Glomerular endothelial cell (primary cell): ENCODE measurements at places on chromosomes 1 and 21.

DNA sequence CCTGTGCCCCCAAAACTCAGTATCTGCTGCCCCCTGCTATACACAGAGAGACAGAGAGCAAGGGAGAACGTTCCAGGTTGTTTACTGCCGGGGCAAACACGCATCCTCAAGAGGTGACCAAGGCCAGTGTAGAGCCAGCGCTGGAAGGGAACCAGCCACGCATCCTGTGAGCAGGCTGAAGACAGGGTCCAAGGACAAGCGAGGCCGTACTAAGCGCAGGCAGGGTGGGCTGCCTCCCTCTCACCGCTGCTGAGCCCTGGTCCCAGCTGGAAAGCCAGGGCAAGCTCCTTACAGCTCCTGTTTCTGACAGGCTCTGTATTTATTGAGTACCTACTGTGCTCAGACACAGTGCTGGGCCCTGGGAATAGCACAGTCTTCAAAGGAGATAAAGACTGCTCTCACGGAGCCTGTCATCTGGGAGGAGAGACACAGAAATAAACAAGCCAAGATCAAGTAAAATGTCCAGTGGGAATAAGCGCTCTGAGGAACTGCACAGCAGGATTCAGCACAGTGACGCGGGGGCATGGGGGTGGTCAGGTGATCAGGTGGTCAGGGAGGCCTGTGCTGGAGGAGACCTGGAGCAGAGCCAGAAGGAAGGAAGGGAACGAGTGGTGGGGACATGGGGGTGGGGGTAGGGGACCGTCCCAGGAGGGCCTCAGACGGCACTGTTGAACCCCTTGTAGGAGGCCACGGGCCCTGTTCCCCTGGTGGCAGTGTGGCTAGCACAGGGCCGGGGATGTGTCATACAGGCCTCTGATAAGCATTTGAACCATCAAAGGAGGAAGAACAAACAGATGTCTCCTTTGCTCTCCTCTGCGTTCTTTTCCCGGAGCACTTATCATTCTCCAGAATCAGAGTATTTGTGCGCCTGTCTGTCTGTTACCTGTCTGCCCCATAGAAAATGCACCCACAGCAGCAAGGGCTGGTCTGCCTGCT is 37.8 kb upstream of the EFHD2 start:
- DNase-seq: no peak

GRCh38 chr1:181095763-181096184 is 7.3 kb downstream of the IER5 start:
- no peak for DNase-seq

DNA sequence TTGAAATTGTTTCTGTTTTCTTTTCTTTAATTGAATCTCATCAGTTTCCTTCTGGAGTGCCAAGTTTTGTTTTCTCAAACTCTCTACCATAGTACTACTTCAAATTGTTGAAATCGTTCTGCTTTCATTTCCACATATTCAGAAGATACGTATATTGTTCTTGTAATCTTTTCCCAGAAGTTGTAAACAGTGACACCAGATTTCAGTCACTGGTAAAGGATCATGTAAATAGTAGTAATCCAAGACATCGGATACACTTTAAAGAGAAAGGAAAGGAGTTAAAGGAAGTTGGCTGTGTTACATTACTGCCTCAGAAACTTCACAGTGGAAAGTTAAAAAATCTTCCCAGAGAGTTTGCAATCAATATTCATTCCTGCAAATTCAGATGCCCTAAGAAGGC is 67.5 kb downstream of the RGL1 start:
- DNase-seq: no peak

- no peak for DNase-seq
These were observed 392 bp upstream of the TAGLN2 start for GRCh38 chr1:159925719-159926078.

GRCh38 chr21:16976193-16976592 is 536.6 kb upstream of the CXADR start:
- no peak for DNase-seq

DNA sequence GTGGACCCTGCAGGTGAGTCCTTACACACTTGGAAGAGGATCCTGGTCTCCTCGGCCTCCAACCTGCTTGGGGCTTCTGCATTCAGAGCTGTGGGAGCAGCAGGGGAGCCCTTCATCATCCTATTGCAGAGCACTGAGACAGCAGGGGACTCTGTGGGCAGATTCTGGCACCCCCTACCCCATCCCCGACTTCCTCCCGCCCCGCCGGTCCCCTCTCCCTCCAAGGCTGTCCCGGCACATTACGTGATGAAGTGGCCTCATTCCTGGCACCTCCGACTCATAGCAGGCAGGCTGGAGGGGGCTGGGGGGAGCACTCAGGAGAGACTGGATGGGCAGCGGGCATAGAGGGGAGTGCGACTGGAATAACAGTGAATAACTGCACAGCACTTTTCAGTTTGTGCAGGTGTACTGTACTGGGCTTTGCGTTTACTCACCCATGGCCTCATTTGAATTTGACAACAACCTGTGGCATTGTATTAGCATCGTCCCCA is 394.1 kb downstream of the MATN1 start:
- no peak for DNase-seq

DNA sequence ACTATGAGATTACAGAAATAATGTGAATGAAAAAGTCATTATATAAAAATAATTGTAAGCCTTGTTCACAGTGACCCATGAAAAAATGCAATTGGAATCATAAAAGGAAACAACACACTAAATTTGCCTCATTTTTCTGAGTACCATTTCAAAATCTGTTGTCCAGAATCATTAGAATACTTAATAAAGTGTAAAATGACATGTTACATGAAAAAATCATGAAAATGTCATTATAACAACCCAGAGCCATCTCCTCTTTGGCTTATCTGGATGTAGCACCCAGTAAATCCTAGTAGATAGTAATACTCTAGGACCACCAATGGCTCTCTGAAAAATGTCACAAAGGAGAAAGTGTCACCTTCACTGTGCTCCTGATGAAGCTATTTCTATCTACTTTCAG is 76.5 kb downstream of the DDAH1 start:
- no peak for DNase-seq

DNA sequence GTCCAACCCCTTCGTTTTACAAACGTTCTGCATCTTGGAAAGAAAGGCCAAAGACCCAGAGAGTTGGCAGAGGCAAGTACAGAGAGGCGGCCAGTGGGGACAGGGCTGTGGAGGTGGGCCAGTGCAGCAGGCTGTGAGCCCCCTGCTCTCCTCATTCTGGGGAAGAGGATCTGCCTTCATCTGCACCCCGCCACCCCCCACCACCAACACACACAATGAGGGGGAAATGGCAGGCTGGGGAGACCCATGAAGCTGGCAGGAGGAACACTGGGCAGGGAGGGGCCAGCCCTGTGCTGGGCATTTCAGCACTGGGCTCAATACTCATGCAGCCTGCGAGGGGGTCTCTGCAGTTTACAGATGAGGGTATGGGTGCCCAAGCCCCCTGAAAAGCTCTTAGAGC is 14.6 kb downstream of the STMN1 start:
- DNase-seq: no peak

DNA sequence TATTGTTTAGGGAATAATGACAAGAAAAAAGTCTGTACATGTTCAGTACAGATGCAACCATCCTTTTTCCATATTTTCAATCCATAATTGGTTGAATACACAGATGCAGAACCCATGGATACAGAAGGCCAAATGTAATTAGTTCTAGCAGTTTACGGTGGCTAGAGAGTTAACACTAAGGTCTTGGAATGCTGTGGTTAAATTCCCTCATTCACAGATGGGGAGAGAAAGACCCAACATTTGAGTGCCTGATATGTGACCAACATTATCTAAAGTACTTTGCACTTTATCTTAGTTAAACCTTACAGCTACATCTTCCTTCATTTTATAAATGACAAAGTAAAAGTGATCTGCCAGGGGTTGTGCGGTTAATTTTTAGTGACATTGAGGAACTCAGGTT is 5.3 kb downstream of the SCMH1 start:
- DNase-seq: no peak

DNA sequence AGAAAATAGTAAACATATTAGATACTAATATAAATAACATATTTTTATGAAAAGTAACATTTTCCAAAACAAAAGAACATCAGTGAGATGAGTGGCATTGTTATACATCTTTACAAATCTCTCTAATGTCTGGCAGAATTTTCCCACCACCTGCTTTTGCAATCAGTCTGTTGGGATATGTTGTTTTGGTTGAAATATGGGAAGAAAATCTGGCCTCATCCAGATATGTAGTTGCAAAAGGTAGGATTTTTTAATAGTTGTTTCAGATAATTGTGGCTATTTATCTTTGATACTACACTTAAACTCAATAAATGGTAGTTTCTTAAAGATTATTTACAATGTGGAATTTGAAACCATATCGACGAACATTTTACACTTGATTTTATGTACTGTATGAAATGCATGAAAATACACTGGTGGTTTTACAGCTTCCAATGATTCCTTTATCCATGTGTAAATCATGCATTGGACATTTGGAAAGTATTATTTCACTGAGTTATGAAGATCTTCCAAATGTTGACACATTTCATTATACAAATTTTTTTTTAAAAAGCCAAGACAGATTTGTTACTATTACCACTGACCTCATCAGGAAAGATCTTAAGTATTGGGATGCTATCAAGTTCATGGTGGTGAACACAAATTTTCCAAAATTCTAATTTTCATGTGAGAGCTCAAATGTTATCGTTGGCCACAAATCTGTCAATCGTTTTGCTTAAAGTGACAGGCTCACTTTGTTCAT is 74.1 kb upstream of the CD34 start:
- DNase-seq: no peak
